ENCODE measurements at places on chromosomes 7 and 10.

GRCh38 chr10:484441-484924 is 205.0 kb downstream of the DIP2C start:
- no peak for DNase-seq

- DNase-seq = no peak
Measured at GRCh38 chr10:43607199-43607573, 948 bp downstream of the ZNF485 start.

DNA sequence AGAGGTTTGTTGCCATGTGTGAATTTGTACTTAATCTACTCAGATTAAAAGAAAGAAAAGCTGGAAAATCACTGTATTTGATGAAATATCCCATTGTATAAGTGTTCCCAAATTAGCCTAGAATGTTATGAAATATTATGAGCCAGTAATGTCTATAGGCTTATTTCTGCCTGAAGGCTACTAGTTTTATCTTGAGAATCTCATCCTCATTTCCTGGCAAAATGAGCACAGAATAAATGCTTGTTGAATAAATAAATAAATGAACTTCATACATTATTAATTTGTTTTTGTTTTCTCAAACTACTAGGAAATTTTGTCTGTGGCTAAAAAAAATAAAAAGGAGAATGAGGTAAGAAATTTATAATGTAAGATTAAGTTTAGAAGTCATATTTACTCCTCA is 25.5 kb downstream of the HELLS start:
- DNase-seq = no peak

DNA sequence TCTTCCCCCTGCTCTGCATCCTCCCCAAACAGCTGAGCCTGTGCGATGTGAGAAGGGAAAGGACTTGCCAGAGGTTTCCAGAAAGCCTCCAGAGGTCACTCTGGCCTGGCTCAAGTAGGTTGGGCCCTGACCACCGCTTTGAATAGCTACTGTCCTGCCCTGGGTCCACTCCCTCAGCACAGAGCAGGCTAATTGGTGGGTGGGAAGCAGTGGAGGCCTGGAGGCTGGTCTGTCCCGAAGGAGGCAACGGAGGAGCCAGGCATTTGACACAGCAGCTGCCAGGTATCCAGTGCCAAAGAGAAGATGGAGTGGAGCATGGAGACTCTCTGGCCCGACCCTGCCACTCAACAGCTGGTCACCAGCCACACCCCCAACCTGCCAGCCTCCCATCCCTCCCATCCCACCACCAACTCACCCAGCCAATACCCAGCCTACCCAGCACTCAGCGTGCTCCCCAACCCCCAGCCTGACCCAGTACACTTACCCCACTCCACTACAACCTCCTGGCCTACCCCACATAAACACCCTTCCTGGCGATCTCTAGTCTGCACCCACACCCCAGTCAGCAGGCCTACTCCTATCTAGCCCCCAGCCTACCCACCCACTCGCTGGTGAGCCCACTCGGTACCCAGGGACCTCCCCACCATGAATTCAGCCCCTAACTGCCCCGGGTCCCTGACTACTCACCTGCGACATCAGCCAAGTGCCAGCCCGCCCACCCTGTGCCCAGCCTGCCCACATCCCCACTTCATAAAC is 64.6 kb upstream of the COL13A1 start:
- DNase-seq = no peak

- no peak for DNase-seq
Measured at GRCh38 chr10:110076559-110077318, 69.0 kb downstream of the ADD3 start.

GRCh38 chr7:21542891-21543527 is at the start of gene DNAH11:
DNAH11 (plus strand) TSS chr7:21543039; CDS start chr7:21543246, 207 bp downstream.
- DNase-seq = no peak

DNA sequence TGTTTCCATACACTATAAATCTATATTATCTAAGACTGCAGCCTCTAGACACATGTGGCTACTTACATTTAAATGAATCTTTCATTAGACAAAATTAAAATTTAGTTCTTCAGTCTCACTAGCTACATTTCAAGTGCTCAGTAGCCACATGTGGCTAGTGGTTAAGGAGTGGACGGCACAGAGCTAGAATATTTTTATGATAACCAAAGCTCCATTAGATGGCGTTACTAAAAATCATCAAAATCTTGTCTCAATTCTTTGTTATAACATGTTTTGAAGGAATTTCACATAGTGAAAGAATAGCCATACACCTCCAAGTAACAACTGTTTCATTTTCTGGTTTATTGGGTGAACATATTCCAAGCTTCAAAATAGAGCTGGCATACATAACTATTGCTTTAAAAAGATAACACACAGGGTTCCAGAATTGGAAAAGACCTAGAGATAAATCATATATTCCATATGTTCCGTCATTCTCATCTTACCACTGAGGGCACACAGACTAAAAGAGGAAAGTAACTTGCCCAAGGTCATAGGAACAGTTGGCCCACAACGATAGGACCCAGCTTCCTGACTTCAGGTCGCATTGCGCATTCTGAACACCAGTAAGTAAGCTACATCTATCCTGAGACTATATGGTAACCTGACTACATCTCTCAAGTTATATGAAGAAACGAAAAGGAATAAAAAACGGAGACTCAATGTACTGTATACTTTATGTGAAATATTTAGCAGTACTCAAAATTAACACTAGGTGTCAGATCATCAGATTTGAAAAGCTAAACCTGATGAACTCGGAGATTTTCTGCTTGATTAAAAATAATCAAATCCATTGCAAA is 66.6 kb downstream of the CAV1 start:
- no peak for DNase-seq

DNA sequence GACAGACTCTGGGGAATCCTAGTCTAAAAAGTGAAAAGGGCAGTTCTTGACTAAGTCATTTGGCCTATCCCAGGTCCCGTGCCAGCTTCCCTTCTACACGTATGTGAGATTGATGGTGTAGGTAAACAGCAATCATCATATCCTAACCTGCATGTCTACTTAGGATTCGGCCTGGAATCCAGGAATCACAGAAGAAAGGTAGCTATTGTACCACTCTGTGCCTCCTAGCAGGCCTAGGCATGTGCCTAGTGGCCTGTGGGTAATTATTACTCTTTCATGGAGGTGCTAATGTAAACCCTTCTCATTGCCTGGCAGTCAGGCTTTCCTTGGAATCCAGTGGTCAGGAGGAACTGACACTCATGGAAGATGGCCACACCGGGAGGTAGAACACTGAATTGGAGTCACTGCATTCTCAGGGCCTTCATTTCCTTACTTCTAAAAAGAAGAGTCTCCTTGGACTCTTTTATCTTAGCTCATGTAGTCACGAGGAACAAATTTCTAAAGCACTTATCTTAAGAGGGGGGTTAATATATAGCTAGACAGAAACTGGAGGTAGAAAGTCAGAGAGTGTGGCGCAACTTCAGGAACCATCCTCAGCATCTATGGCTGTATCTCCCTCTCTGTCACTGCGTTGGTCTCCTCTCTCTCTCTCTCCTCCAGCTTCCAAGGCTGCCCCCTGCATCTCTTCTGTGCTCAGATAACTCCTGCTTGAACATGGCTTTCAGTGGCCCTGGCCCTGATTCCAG is 122.5 kb downstream of the C1GALT1 start:
- no peak for DNase-seq

DNA sequence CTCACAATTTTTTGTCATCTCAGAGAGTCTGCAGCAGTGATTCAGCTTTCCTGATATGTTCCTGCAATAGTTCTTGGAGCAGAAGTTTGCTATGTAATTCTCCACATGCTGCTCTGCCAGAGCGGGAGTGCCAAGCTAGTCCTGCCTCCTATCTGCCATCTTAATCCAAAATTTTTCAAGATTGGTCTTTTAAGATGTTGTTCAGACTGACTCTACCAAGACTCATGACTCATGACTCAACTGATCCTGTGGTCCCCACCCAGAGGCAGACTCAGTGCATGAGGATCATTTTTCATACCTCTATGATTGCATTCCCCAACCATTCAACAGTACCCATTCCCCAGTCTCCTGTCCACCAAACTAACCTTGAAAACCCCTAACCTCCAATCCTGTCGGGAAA is 470.8 kb downstream of the INHBA start:
- no peak for DNase-seq

DNA sequence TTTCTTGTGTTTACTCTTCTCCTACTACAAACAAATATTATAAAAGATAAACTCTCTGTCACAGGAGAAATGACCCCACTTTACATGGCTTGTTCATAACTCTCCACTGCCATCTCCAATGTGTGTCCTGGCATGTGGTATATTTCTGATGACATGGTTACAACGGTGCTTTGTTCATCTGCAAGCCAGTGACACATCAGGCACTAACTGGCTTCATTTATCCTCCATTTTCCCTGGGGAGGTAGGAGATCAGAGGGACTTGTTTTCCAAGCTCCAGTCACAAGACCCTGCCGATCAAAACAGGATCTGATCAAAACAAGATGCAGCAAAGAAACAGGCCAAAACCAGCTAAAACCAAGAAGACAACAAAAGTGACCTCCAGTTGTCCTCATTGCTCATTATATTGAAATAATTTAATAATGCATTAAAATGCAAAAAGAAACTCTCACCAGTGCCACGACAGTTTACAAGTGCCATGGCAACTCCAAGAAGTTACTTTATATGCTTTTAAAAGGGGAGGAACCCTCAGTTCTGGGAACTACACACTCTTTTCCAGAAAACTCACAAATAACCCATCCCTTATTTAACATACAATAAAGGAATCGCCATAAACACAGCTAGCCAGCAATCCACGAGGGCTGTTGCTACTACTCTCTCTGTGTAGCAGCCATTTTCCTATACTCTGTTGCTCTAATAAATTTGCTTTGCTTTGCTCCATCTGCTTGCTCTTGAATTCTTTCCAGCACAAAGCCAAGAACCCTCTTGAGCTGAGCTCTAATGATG is 224.2 kb downstream of the XPNPEP1 start:
- DNase-seq = no peak

- DNase-seq = no peak
Measured at GRCh38 chr10:77056650-77057049, 581.0 kb downstream of the KCNMA1 start.

GRCh38 chr10:126352453-126352852 is 35.8 kb downstream of the ADAM12 start:
- DNase-seq = no peak

DNA sequence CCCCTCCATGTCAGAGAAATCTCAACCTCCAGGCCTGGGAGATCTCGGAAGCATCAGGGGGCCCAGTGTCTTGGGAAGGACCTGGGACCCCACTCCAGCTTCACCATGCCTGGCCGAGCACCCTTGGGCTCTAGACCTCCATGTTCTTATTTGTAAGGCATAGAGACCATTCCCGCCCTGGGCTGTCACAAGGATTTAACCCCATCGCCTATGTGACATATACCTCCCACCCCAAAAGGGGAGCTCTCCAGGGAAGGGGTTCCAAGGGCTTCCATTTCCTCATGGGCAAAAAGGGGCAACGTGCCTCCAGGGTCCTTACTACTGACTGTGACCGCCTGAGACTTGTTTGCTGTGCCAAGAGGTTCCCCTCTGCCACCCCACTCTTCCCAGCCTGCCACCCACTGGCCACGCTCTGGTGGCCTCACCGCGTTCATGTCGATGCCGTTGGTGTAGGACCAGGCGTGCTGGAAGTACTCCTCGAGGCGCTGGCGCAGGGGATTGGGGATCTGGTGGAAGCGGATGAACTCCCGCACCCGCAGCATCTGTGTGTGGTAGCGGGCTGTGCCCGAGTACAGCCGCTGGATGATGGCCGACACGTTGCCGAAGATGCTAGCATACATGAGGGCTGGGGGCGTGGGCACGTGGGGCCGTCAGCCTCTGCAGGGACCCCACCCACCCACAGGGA is 27.5 kb downstream of the KCNH2 start:
- no peak for DNase-seq

DNA sequence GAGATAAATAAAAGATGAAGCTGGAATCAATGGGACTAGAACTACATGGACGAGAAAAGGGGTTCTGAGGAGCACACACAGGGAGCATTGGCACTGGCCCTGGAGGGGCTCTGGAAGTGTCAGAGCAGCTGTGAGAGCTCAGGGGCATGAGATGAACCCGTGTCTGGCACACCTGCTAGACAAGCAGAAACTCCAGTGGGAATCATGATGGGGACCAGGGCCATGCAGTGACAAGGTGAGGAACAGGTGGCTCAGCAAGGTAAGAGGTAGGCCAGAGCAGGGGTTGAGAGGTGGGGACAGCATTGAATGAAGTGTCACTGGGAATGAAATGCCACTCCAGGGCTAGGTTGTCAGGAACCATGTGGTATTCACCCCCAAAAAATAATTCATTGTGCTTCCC is 588.5 kb downstream of the GRID1 start:
- no peak for DNase-seq

DNA sequence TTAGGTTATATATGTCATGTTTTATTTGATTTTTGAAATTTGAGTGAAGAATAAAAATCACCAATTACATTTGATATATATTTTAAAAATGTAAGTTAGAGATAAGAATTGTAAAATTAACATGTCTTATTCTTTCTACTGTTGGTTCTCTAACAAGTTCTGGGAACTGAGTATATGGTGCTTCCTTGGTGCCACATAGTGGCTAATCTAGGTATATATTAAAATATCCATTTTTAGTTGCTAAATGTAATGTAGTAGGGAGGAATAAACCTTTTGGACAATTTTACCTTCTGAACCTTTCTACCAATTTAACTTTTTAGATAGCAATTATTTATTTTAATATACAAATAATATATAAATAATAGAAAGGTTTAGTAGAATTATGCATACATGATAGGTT is 17.5 kb downstream of the CFAP69 start:
- DNase-seq = no peak
